ENCODE measurements at places on chromosomes 16 and 17. TPM values are rescaled to one million over a fixed set of nuclear protein-coding genes. Genes with fewer than 3 reads are reported as not detected.

The PLD6 gene
- total RNA-seq, result 38.3 TPM

The SMARCD2 gene
- 83.8 TPM for total RNA-seq

DNA sequence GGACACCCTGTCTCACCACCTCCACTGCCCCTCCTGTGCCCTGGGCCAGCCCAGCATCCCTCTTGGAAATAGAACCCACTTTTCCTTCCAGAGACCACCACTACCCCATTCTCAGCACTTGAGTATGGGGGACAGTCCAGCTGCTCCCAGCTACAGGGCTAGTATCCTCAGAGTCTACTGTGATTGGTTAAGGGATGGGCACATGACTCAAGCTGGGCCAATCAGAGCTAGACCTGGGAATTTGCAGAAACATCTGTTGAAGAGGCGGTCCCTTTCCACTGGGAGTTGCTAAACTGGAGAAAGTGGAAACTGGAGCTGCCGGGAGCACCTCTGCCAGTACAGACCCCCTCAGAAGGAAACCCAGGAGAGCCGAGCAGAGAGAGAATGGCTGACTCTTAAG, 156.6 kb downstream of the GSG1L start:
- no peak for DNase-seq

- DNase-seq, result no peak
Observed at GRCh38 chr16:12315330-12316136, 339.0 kb downstream of the SNX29 start.

- DNase-seq, result no peak
Observed at GRCh38 chr16:66576296-66576695, 3.0 kb upstream of the CMTM2 start.

DNA sequence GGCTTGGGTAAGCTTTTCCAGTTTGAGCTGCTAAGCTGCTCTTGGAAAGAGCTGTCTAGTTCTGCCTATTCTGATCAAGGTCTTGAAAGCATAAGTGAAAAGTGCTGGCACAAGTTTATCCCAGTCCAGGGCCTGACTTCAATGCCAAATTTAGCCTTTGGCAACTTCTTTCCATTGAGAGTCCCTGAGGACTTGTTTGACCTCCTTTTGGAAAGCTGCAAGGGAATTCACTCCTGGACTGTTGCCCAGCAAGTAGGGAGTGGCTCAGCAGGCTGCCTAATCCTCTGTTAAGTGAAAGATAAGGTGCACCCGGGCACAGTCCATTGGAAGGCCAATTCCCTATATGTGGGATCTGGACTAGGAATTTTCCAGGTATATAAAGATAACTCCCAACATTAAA, 16.0 kb upstream of the TANC2 start:
- DNase-seq, result no peak

DNA sequence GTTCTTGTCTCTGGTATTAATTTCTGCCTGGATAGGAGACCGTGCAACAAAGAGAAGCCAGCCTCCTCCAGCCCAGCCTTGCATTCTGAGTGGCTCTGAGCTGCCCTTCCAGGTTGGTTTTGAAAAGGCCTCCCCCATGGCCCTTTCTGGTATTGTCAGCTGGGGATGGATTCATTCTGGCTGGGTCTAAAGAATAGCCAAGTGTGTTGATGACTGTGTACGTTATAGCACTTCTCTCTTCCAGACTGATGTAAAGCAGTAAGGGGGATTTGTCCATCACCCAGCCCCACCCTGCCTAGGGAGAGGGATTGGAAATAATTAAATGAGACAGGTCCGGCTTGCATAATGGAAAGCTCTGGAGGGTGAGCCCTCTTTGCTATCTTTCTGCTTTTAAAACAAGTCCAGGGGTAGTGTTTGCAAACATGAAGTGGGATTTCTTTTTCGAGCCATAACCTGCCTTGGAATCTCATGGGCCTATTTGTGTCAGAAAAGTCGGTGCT, 146.4 kb downstream of the MSI2 start:
- DNase-seq, result no peak

DNA sequence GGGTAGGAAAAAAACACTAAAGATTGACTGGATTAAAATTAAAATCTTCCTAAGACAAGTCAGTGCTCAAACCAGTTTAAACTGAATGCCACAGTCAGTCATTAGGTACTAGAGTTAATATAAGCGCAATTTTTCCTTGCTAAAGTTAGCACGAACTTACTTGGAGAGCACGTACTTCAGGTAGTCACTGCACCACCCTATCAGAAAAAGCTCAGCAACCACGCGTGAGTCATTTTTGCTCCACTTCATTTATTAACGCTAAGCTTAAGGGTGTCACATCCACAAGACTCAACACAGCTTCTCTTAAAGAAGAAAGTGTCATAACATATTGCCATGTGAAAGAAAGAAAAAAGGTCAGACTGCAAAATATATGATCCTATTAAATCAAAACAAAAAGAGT, 53.1 kb downstream of the TEX2 start:
- no peak for DNase-seq

DNA sequence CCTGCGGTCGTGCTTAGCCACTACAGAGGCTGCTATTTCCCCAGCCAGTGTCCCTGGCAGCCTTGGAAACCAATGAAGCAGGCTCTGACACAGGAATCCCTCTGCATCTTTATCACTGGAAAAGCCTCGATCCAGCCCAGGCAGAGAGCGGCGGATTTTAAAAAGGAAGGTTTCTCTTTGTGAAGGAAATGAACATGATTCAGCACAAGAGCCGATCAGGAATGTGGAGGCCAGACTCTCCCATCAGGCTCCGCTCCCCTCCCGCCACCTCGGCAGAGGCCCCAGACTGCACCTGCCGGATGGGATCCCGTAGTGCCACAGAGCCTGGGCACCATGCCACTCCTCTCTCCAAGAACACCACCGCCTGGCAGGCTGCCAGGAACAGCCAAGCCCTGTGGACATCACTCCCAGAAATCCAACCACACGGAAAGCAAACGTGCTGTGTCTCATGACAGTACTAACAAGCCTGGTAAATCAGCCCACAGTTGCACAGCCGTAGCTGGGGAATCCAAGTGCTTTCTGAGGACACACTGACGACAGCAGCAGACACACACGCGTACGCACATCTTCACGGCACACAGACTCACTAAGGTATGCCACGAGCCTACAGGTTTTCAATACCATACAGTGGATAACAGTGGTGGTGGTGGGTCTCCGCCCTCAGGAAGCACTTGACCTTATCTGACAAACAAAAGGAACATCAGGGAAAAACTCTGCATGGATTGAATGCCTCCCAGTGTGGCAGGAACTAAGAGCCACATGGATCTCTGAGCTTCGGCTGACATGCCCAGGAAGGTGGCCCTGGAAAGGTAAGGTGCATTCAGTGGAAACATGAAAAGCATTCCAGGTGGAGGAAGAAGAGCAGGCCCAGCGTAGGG, 5.4 kb downstream of the LRRC75A start:
- DNase-seq, result no peak

The LRRC37A gene
- total RNA-seq, result 1.7 TPM

DNA sequence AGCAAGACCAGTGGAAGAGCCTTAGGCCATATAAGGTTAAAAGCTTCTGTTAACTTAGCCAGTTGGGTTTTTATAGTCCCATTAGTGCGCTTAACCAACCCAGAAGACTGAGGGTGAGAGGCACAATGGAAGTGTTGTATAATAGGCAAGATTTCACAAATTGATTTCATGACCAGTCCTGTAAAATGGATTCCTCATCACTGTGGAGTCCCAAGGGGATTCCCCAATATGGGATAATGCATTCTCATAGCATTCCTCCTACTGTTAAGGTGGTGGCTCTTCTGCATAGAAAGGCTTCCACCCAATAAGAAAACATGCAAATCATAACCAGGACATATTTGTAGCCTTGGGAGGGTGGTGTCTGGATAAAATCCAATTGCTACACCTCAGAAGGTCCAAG, 22.1 kb upstream of the B4GALNT2 start:
- no peak for DNase-seq

- no peak for DNase-seq
Observed at GRCh38 chr16:965487-965886, 5.3 kb downstream of the LMF1 start.

DNA sequence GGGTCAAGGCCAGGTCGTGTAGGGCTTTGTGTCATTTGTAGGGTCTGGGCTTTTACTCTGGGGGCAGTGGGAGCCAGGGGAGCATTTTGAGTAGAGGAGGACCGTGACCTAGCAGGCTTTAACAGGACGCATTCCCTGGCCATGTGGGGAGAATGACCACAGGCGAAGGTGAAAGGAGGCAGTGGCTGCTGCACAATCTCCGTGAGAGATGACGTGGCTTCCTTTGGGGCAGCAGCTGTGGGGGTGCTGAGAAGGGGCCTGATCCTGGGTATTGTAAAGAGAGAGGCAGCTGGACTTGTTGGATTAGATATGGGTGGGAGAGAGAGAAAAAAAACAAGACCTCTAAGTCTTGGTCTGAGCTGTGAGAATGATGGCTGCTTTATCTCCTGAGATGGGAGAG, 46.0 kb downstream of the KATNIP start:
- no peak for DNase-seq

GRCh38 chr16:89616623-89617022, 3.2 kb downstream of the DPEP1 start:
- no peak for DNase-seq

Data from activated T-cell treated with anti-CD3 and anti-CD28 coated beads, Interleukin-2, amount 50 U/mL, for 4 hours (primary cell).